ENCODE measurements at places on chromosomes 2 and 18. TPM values are rescaled to one million over a fixed set of nuclear protein-coding genes. Genes with fewer than 3 reads are reported as not detected.

Gene LOXL3
- 6.1 TPM for total RNA-seq

Gene TFCP2L1
- total RNA-seq, result 2.3 TPM

Gene UGT1A10
- total RNA-seq, result not detected

Gene MBD2
- 70.8 TPM for total RNA-seq

Gene NRP2
- total RNA-seq, result 93.5 TPM

Gene MC4R
- not detected for total RNA-seq

Gene RTTN
- 9.4 TPM for total RNA-seq

Gene CASP10
- total RNA-seq, result 8.4 TPM

Gene SP140
- 4.5 TPM for total RNA-seq

Gene RGPD4
- not detected for total RNA-seq

Gene PIEZO2
- total RNA-seq, result 4.8 TPM

Gene TMEM169
- total RNA-seq, result 0.38 TPM

Gene CHMP3
- total RNA-seq, result 167 TPM

Gene WIPF1
- 65.1 TPM for total RNA-seq

Gene LGALSL
- total RNA-seq, result 23.4 TPM

Gene ARHGAP28
- 15.6 TPM for total RNA-seq

Gene CFC1
- total RNA-seq, result not detected

All from posterior vena cava (tissue), 2 donors.